ENCODE measurements at places on chromosomes 2 and 18.

- DNase-seq = no peak
Observed at GRCh38 chr2:231634951-231635875, 42.5 kb downstream of the TEX44 start.

GRCh38 chr18:22709288-22710060 lies 223.7 kb upstream of the RBBP8 start:
- DNase-seq = no peak

- DNase-seq = no peak
Observed at GRCh38 chr18:66615176-66615575, 11.3 kb upstream of the CDH19 start.

GRCh38 chr2:177556153-177556552 lies 163.6 kb downstream of the AGPS start:
- DNase-seq = no peak

GRCh38 chr18:31647127-31647753 lies 37.1 kb downstream of the B4GALT6 start:
- DNase-seq = no peak

- DNase-seq = no peak
Observed at GRCh38 chr2:218319813-218320365, 27.6 kb upstream of the TMBIM1 start.

All from non-pigmented ciliary epithelial cell (primary cell).